ENCODE measurements at places on chromosomes 1 and 21. TPM values are rescaled to one million over a fixed set of nuclear protein-coding genes. Genes with fewer than 3 reads are reported as not detected.

The THEMIS2 gene
- total RNA-seq, result 4.4 TPM

The FAM72C gene
- total RNA-seq, result not detected

The ANGPTL1 gene
- total RNA-seq, result 4.7 TPM

The C1orf53 gene
- total RNA-seq, result 17.3 TPM

The AKR7A3 gene
- total RNA-seq, result 0.51 TPM

The ADCY10 gene
- total RNA-seq, result not detected

The ZNF593OS gene
- total RNA-seq, result not detected

The CDA gene
- 5.9 TPM for total RNA-seq

The LRRC53 gene
- total RNA-seq, result not detected

The F5 gene
- total RNA-seq, result not detected

GRCh38 chr1:156420205-156421061, 51.4 kb downstream of the RHBG start:
- DNase-seq, result peak; percentile 33

DNA sequence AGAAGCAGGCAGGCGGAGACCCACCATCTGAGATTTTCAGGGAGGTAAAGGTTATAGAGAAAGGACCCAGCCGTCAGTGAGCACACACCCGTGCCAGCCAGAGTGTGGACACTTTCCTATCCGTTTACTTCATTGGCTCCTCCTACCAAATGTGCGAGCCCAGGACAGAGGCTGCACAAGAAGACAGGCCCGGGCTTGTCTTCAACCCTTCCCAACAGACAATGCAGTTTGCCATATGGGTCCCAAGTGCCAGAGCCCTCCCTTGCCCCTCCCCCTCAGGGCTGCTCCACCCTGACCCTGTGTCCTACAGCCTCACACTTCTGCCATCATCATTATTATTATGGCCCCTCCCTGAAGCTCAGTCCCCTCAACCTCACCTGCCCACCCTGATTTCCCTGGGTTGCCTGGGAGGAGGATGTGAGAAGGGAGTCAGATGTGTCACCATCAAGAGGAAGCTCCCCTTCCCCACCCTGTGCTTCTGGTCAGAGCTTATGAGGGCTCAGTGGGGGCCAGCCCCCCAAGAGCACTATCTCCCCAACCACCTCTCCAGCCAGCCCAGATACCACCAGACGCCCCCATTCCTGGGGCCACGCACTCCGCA, 9.4 kb downstream of the LAPTM5 start:
- DNase-seq, result no peak

- no peak for DNase-seq
These were observed 5.3 kb upstream of the PRRC2C start for GRCh38 chr1:171480035-171480434.

DNA sequence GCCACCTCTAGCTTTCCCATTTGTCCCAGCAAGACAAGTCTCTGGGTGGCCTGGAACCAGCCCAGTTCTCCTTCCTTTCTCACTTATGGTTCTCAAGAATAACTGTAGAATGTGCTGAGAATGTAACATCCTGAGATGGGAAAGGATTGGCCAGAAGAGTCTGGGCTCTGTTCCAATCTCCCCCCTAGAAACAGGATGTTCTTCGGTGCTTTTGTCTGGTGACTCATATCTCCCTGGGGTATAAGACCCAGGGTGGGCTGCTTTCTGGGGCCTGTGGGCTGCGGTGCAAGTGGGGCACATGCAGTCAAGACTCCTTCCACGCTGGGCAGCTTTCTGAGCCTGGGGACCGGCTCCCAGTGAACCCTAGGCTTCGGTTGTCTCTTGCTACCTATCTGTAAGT, 251.2 kb upstream of the POU3F1 start:
- no peak for DNase-seq

GRCh38 chr1:218459450-218459849, 114.3 kb downstream of the TGFB2 start:
- no peak for DNase-seq

- DNase-seq, result no peak
These were observed 19.1 kb upstream of the LAMC1 start for GRCh38 chr1:183004141-183004540.

- no peak for DNase-seq
These were observed 229.2 kb downstream of the TTLL7 start for GRCh38 chr1:83769594-83770318.

- DNase-seq, result no peak
These were observed 6.2 kb upstream of the CA6 start for GRCh38 chr1:8939362-8939995.

GRCh38 chr1:20343149-20343937, 52.7 kb downstream of the VWA5B1 start:
- no peak for DNase-seq

DNA sequence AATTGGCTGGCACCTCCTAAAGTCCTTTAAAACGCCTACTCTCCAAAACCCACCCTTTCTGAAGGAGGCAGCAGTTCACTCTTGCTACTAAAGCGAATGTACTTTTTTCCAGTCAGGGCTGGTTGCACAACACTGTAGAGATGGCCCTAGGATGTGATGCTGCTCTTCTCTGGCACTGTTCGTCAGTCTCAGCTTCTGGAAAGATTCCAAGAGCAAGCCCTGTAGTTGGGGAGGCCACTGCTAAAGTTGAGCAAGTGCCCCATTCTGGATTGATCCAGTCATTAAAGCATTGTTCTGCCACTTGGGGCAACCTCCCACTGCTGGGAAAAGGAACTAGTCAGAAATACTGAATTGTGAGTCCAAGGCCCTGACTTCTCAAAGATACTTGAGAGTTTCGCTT, 28.5 kb upstream of the KCNQ4 start:
- DNase-seq, result no peak

GRCh38 chr1:221783936-221784335, 42.0 kb upstream of the DUSP10 start:
- DNase-seq, result no peak

GRCh38 chr1:15195420-15196052, 42.0 kb downstream of the TMEM51 start:
- no peak for DNase-seq

DNA sequence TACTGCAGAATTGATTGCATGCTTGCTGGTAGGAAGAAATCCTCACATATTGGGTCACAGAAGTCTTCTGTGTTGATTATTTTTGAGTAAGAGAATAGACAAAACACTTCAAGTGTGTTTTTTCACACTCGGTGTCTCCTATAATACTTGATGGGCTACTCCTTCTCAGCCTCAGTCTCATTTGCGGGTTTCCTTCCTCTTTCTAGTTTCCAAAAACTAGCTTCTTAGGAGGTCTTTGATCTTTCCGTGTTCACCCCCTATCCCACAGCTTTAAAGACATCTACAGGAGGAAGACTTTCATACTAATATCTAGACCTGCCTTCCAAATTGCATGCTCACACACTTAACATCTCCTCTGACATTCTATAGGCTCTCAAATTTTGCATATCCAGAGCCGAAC, 40.7 kb upstream of the NTPCR start:
- no peak for DNase-seq

- peak; percentile 29 for DNase-seq
These were observed 508.1 kb downstream of the DPYD start for GRCh38 chr1:97412737-97413136.

DNA sequence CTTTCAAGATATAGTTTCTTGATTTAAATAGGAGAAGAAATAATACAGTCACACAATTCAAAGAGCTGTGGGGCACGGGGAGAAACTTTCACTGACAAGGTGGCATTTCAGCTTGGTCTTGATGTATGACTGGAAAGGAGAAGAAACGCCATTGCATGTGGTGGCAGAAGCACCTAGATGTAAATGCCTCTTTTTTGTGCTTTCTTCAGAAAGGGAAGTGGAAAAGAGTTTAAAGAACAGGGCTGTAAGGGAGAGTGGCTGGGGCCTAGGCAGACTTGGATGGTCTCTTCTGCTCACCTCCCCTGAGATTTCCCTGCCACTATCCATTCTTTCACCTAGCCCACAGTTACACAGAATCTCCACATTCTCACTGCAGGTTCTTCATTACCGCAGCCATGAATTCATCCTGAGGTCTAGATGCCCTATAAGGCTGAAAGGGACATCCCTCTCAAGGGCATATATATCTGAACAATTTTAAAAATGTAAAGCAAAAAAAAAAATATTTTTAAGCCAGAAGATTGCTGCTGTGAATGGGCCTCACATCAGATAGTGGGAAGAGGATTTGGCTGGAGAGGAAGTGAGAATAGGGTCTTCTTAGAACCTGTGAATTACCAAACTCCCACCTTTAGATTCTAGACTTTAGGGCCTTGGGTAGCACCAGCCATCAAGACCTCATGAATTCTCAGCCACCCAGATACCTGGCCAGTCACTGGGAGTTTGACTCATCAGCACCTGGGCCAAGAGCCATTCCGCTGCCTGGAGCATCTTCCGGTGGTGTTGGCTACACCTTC, 23.4 kb downstream of the CACNA1E start:
- no peak for DNase-seq

DNA sequence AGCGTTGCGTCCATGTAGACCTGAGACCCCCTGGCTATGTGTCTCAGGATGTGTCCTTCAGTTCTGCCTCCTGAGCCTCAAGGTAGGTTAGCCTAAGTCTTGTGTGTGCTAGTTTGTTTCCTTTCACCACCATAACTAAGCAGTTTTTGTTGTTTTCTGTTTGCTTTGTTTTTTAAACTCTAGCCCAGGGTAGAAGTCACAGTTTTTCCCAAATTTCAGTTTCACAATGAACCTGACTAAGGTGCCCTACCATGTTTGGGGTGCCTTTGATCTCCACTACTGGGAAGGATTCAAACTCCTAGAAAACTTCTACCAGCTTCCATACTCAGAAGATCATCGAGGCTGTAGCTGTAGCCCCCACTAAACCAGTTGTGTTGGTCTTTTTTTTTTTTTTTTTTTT, 14.8 kb upstream of the SMG7 start:
- DNase-seq, result no peak

GRCh38 chr21:20822666-20823065, 175.5 kb upstream of the NCAM2 start:
- DNase-seq, result no peak

DNA sequence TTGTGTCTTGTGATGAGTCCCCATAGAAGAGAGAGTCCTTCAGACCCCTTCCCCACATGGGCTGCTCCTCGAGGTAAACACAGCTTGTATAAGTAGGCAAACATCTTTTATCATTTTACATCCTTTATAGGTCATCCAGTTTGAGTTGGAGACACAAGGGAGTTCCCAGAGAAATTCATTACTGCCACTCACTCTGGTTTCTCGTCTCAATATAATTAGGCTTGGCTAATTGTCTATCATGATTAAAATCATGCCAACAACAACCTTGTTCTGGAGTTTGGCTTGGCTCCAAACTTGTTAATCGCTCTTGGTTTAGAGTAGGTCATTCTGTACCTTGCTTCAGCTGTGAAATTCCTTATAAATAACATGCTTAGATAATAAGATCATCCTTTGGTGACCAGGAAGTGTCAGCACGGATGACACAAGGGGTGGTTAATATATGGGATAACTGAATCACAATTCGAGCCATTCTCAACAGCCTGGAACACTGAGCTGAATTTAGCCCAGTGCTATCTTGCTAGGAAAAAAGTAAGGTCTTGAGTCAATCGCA, 70.7 kb upstream of the DAB1 start:
- DNase-seq, result no peak

DNA sequence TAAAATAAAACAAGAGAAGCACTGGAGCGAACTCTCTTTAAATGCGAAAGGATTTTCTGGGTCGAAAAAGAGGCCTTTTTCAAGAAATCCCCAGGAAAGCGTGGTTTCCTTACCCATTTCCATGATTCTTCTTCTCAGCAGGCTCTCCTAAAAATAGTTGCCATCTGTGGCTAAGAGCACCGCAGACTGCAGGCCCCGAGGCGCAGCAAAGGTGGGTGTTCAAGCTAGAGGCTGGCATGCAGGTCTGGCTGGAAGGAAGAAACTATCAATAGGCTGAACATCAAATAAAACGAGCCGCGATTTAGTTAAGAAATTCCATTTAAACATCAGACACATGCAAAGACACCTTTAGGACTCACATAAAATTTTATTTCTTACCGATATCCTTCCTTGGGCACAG, 135.1 kb downstream of the ADAMTS1 start:
- no peak for DNase-seq

All from GM23248 (cell line).